ENCODE measurements at places on chromosomes 12 and 14.

DNA sequence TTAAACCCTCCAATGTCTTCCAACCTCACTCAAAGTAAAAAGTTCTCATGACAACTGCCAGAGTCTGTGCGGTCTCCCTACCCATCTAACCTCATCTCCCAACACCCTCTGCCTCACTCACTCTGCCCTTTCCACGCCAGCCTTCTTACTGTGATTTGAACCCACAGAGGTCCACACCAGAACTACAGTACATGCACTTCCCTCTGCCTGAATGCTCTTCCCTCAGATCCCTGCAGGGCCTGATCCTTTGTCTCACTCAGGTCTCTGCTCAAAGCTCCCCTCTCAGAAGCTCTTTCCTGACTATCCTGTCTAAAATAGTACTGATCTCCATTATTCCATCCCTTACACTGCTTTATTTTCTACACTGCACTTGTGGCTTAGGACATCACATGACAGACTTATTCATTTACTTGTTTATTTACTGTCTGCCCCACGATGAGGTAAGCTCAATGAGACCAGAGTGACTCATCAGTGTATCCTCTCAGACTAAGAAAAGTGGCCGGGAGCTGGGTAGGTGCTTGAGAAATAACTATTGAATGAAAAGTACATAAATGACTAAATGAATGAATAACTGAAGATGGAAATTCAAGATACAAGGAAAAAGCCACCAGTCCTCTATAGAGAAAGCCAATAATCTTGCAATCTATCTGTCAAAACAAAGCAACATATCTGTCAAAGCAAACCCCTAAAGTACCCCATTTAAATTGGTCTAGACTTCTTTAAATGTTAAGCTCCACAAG, 17.1 kb downstream of the POMT2 start:
- no peak for DNase-seq

GRCh38 chr14:76948976-76949375, 79.5 kb downstream of the IRF2BPL start:
- no peak for DNase-seq

DNA sequence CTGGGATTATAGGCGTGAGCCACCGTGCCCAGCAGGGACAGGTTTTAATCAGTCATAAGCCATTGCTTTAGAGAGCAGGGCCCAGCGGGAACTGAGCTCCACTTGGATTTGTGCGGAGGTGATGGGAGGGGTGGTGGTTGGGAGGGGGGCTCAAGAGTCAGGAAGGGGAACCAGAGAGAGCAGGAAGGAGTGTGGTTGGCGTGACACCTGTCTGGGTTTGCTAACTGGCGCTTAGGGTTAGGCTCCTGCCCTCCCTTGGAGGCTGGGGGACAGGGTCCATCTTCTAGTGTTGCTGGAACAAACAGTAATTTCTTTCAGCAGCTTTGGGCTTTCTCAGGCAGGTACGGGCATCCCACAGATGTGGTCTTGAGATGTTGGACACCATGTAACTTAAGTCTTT, 7.5 kb upstream of the ALDH2 start:
- no peak for DNase-seq

GRCh38 chr12:124809878-124810277, 53.8 kb downstream of the SCARB1 start:
- no peak for DNase-seq

GRCh38 chr12:47811581-47812484, 7.9 kb downstream of the HDAC7 start:
- no peak for DNase-seq

GRCh38 chr14:99389174-99389826, 91.4 kb downstream of the SETD3 start:
- DNase-seq = peak; percentile 96

- DNase-seq = no peak
Observed at GRCh38 chr12:53205747-53206419, 1.2 kb downstream of the ITGB7 start.

- no peak for DNase-seq
Observed at GRCh38 chr14:37720131-37720530, 124.7 kb downstream of the TTC6 start.

DNA sequence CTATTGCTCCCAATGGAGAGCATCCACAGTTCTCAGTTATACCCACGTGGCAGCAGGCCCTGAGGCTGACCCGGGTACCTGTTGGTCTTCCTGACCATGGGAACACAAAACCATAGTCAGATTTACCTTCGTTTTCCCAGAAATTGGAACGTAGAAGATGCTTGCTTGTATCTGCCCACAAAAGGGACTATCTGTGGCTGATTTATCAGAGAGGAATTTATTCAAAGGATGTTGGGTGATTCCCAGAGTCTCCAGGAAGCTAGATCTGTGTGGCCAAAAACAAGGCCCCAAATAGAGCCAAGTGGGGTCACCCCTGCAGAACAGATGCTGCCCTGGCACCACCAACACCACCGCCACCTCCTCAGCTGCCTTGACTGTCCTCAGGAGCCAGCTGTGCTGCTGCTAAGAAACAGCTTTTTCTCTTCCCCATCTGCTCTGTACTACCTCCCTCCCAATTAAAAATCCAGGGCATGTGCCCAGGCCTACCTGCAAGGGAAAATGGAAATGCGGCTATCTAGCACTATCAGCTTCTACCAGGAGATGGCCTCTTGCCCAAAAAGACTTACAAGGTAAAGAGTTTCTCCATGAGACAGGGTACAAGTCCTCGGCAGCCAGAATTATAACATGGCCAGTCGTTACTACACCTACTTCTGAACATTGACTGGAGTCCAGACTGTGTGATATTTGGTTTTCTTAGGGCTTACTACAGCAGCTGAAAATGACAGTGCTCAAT, 128.6 kb upstream of the PLEKHG7 start:
- DNase-seq = peak; percentile 10

- DNase-seq = no peak
Observed at GRCh38 chr14:106528717-106529116, 1002.3 kb downstream of the TMEM121 start.

GRCh38 chr14:77657280-77657679, 40.8 kb upstream of the SPTLC2 start:
- DNase-seq = no peak

GRCh38 chr14:24607081-24607480, 2.4 kb downstream of the GZMH start:
- no peak for DNase-seq

GRCh38 chr12:126907900-126908764, 1358.8 kb upstream of the TMEM132C start:
- DNase-seq = no peak

- DNase-seq = no peak
Observed at GRCh38 chr12:203074-203461, 10.9 kb downstream of the SLC6A12 start.

- no peak for DNase-seq
Observed at GRCh38 chr14:75143761-75144527, 17.1 kb upstream of the NEK9 start.

DNA sequence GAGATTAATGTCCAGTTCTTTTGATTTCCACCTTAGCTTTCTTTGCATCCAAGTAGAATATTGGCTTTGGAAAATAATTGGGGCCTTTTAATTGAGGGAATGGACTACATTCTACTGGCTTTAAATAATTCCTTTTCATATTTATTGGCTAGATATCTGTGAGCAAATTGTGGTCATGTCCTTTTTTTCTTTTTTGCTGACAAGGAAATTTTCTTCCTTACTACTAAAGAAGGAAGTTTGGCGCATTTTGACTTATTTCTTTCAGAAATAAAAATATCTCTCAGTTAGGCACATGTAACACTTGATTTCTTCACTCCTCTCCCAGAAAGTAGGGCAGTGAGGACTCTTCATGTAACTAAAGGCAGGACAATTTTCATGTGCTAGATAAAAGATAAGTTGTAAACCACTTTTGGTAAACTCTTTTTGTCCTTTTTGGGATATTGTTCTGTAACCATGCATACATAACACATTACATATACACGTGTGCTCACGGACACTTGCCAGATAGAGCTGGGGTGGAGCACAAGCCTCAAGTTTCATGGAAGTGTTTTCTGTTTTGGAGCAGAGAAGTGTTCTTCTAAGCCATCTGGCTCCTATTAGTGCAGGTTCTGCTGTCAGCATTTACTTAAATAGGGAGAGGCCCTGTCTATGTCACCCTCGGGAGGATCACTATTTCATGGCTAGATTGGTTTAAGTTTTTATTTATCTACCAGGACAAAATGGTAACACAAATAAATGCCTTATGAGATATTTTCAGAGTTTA, 85.1 kb upstream of the LRIG3 start:
- DNase-seq = no peak

DNA sequence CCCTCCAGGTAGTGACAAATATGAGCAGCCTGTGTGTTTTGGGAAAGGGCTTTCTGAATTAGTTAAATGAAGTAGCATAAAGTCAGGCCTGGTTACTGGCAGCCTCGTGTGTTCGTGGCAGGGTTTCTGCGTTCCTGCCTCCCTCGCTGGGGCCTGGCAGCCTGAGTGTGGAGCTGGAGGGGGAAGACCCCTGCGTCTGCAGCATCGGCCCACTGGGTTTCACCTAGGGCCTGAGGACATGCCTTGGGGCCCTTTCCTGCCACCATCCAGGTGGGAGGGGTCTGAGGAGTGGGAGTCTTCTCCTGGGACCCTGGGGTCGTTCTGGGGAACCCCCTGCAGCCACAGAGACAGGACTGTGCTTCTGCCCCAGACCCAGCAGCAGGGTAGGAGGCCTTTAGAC, 20.4 kb upstream of the AMN start:
- DNase-seq = peak; percentile 48

DNA sequence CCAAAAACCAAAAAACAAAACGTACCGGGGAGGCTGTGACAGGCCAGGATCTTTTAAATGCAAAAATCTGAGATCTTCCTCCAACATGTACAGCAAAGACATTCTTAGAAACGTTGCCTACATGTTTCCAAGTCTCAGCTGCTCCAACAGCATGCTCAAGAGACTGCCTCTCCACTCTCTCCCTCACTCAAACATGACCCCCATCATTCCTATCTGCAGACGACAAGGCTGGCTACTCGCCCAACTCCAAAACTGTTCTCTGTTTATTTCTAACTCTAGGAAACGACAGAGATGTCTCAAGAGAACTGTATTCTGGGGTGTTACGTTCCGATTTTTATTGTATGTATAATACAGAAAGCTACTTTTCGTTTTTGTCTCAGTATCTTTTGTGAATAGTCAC, 57.5 kb upstream of the TMCC3 start:
- no peak for DNase-seq

- no peak for DNase-seq
Observed at GRCh38 chr12:94128280-94128679, 20.1 kb upstream of the PLXNC1 start.

GRCh38 chr12:89162589-89163261, 189.6 kb downstream of the DUSP6 start:
- no peak for DNase-seq

GRCh38 chr12:118500299-118500698, 123.9 kb downstream of the SUDS3 start:
- no peak for DNase-seq

GRCh38 chr12:7591531-7591930, 74.2 kb downstream of the APOBEC1 start:
- DNase-seq = no peak

DNA sequence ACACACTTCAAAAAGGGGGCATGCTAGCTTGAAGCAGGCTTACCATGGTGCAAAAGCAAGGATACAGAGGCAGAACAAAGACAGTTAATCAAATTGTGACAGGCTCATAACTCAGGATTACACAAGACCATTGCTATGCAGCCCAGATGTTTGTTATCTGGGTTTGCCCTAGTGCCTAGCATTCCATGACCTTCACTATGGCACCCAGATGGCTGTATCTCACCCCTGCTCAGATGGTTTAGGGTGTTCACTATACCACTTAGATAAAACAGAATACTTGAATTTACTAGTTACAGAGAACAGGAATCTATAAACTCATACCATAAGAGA, 56.2 kb downstream of the SDR9C7 start:
- DNase-seq = no peak

DNA sequence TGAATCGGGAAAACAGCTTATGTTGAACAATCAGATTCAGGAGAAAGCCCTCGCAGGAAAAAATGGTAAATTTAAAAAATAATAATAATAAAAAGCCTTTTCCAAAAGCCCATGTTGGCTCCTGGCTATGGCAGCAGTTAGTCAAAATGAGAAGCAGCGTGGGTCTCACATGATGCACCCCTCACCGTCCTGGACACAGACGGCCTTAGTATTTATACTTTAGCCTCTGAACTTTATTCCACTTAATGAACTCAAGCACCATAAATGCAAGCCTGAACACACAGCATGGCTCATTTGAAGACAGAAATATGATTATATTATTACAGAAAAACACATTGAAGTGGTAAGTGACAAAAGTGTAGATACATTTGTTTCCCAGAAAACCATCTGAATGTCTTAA, 160.9 kb downstream of the RIMBP2 start:
- DNase-seq = no peak

- DNase-seq = no peak
Observed at GRCh38 chr14:66087231-66087630, 398.9 kb upstream of the CCDC196 start.

DNA sequence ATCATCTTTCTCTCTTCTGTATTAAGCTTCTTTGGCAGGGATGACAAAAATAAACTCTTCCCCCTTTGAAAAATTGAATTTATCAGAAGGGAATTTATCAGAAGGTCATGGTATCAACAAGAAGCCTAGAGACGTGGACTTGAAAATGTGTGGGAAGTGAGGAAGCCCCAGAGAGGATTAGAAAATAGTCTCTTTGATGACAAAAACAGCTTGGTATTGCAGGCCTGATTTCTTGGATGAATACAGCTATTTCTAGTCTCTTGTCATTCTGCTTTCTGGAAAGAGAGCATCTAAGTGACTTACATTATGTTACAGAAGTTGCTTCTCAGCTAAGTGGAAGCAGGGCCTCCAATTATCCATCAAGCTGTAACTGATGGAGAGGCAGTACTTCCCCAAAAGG, 111.1 kb downstream of the KITLG start:
- DNase-seq = no peak

Measured in H7 (cell line).